ENCODE measurements at places on chromosomes 7 and 10.

DNA sequence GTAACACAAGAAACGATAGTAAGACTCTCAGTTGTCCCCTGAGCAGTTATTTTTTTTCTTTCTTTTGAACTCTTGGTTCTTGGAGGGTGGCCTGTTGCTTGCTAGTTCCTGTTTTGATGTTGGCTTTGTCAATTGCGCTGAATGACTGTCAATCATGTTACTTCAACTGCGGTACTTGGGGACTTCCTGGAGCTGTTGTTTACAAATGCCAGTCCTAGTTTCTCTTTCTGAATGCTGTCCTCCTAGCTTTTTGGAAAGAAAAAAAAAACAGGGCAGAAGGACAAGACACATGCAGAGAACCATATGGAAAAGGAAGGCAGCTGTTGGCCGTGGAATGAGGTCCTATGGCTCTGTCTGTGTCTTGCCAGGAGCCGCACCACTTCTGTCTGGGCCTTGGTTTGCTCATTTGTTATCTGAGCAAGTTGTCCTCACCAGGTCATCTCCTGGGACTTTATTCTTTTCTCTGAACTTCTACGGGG lies 7.0 kb upstream of the PDCD4 start:
- no peak for DNase-seq

- DNase-seq = peak; percentile 37
These were observed 15.3 kb upstream of the GPR146 start for GRCh38 chr7:1028775-1029636.

GRCh38 chr7:28528899-28529298 lies 116.6 kb downstream of the CREB5 start:
- no peak for DNase-seq

- no peak for DNase-seq
These were observed 57.7 kb downstream of the OSBPL3 start for GRCh38 chr7:24922099-24922773.

GRCh38 chr7:158617737-158618128 lies 30.1 kb upstream of the PTPRN2 start:
- no peak for DNase-seq

DNA sequence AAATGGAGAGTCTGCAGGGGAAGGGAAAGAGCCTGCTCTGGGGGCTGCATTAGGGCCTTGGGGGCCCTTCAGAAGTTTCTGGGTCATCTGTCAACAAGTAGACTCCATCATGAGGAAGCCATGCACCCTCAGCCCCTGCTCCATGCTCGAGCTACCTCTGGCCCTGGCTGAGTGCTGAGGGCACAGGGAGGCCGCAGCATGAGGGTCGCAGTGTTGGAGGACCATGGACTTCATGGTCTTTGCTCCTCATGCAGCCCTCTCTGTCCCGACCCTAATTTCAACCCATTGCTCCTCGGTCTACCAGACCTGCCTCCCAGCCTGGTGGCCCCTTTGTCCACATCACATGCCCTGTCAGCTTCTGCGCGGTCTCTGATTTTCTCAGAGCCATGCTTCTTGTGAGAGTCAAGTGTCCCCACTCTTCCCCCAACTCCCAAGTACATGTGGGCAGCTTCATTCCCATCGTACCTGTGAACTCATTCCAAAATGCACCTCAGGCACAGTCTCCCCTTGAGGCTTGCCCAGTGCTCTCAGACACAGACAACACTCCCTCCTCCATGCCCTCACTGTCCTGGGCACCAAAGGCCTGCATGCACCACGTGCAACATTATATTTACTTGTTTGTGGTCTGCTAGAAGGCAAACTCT lies 14.7 kb downstream of the ZNF488 start:
- no peak for DNase-seq

DNA sequence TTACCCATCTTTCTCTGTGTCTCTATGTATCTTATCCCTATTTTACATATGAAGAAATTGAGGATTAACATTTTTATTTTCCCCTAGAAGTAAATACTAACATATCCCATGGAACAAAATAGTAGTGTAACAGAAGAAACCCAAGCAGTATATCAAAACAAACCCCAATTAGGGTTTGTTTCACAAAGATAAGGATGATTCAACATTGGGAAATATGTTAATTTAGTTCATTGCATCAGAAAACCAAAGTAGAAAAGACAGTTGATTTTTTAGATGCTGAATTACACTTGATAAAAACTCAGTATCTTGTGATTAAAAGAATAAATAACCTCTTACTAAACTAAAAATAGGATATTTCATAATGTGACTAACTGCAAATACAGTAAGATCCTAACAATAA lies 87.8 kb downstream of the GLCCI1 start:
- DNase-seq = no peak

GRCh38 chr10:124262234-124262865 lies 156.4 kb downstream of the OAT start:
- no peak for DNase-seq

DNA sequence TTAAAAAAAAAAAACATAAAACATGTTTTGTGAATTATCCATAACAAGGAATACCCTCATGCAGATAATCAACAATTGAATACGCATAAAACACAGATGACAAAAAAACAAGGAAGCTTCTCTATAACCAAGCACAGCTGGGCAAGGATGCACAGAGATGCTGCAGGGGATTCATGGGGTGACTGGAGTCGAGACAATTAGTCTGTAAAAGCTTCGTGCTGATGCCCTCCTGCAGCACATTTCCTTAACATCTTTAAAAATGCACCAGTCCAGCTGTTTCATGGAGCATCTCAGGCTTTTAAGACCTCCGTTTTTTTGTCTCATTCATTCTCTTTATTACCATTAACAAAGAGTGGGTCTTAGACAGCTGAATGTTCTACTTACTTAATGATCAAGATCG lies 794.0 kb upstream of the C7orf33 start:
- no peak for DNase-seq

All from activated CD8-positive, alpha-beta memory T cell treated with anti-CD3 and anti-CD28 coated beads for 48 hours (primary cell).